ENCODE measurements at places on chromosomes 7 and 10.

DNA sequence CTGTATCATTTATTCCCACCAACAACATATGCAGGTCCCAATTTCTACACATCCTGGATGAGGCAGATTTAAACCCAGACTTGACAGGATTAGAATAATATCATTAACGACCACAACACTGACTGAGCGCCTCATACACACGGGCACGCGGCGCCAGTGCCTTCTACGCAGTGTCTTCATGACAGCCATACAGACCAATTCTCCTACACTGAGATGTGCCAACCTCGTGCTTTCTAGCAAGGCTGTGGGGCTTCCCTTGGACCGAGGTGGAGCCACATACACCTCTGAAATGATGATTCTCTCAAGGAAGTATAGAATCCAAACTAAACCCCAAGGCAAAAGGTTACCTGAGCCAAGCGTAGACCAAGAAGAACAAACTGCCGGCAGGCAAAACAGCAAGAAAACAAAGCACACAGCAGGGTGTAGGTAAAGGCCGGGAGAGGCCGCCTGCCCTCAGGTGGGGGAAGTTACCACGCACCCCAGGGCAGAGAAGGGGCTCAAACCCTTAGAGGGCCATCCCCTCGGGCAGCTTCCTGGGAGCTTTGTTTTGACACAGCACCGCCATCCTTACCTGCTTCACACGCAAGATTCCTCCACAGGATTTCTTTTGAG is 75.8 kb downstream of the DLG5 start:
- no peak for DNase-seq

DNA sequence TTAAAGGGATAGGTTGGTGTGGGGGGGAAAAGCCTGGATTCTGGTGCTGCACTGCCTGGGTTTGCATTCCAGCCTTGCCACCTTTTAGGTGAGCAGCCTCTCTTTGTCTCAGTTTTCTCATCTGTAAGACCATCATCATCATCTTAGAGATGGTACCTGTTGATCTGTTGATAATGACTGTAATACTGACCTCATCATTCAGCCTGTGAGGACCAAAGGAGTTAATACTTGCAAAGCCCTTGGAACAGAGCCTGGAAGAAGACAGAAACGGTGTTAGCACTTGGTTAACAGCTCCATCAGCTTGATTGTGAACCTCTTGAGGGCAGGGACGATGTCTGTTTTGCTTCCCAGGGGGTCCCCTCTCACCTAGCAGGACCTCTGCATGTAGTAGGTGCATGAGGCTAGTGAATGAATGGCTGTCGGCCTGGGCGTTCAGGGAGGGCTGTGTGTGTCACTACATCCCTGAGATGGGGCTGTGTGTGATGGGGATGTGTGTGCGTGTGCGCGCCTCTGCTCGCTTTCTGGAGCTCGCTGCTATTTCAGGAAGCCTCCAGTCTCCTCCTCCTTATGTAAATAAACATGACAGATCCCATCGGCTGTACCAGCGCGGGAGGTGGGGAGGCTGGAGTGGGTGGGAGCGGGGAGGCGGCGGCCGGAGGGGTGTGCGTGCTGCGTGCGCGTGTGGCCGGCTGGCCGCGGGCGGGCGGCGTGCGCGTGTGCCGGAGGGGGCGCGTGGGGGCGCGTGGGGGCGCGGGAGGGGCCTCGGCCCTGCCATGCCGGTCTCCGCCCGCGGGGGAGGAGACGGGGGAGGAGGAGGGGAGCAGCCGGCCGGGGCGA is 61.2 kb downstream of the NEURL1 start:
- peak; percentile 72 for DNase-seq

DNA sequence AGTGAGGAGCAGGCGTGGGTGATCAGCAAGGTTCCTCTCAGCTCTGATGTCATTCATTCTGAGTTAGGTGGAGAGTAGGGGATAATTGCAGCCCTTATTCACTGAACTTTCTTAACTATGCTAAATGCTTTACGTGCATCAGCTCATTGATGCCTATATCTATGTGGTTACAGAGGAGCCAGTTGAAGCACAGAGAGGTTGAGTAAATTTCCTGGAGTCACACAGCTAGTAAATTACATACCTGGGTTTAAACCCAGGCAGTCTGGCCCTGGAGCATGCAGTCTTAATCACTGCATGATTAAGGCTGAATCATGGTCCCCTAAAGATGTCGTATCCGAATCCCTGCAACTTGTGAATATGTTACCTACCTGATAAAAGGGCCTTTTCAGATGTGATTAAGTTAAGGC is 99.6 kb downstream of the GRK5 start:
- DNase-seq, result no peak

DNA sequence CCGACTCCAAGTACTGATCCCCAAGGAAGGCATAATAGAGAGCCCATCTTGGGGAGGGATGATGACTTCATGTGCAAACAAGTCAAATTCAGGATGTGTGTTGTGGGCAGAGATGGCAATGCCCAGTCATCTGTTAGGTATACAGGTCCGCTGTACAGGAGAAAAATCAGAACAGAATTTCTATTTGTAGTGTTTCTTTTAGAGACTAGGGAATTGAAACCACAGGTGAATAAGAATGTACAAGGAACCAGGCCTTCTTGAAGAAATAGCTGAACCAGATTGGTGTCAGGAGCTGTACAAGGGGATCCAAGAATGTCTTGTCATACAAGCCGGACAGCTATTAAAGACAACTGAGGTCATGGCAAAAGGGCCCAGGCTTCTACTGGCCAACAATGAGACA is 147.9 kb downstream of the PFKFB3 start:
- no peak for DNase-seq

DNA sequence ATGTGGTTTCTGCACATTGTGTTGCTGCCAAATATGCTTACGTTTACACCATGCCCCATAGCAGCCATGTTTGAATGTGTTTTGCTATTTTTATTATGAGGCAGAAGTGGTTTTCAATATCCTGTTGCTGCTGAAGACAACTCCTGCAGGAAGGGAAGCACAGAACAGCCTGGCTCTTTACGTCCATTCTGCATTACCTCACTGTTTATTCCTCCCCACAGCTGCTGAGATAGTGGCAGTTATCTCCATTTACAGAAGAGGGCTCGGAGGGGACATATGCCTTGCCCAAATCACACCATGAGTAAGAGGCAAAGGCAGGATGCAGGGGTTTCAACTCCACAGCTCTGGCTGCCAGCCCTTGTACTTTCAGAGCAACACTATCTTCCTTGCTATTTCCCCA is 35.3 kb downstream of the PLPP4 start:
- DNase-seq, result no peak

DNA sequence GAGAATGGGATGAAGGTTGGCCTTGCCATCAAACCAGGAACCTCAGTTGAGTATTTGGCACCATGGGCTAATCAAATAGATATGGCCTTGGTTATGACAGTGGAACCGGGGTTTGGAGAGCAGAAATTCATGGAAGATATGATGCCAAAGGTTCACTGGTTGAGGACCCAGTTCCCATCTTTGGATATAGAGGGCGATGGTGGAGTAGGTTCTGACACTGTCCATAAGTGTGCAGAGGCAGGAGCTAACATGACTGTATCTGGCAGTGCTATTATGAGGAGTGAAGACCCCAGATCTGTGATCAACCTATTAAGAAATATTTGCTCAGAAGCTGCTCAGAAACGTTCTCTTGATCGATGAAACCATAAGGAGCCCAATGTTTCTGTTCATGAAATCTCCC is 637 bp downstream of the RPEL1 start:
- DNase-seq, result no peak

GRCh38 chr10:103564776-103565520 is 71.4 kb downstream of the NEURL1 start:
- DNase-seq, result no peak

GRCh38 chr7:471866-472639 is 47.6 kb downstream of the PDGFA start:
- DNase-seq, result peak; percentile 76

GRCh38 chr10:71985542-71986250 is 21.5 kb downstream of the CHST3 start:
- no peak for DNase-seq

GRCh38 chr7:95334447-95334846 is 10.1 kb upstream of the PON1 start:
- no peak for DNase-seq

DNA sequence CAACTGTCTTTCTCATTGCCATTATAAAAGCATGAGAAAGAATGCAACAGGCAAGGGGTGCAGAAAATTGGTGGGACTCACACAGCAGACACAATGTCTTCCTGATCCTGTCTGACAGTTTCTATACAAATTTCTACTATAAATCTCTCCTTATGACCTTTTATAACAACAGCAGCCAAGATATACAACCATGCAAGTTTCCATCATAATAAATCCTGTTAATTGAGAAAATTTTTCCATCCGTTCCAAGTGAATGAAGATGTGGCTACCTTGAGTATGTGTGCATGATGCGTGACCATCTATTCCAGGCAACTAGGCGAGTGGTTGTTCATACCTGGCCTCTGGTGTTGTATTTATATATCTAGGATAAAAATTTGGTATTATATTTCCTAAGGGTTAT is 216.7 kb downstream of the BBS9 start:
- no peak for DNase-seq

GRCh38 chr7:157278167-157278790 is 58.5 kb upstream of the DNAJB6 start:
- DNase-seq, result no peak

- no peak for DNase-seq
Observed at GRCh38 chr10:27746397-27747095, 927 bp upstream of the MKX start.

- no peak for DNase-seq
Observed at GRCh38 chr10:13908475-13908874, 321.7 kb downstream of the PRPF18 start.

DNA sequence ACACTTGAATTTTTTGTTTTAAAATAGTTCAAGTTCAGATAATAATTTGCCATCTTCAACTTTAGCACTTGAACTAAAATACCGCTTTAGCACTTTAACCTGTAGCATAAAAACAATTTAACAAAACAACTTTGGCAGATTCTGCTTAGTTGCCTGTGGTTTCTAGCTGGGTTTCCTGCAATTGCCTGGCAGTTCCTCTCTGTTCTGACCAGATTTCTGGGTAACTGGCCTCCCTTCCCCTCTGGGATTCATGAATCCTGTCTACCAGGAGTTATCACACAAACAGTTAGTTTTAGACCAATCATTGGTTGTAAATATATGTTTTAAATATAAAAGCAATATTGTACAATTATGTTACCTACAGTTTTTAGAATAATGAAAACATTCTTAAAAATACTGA is 89.8 kb upstream of the HDAC9 start:
- DNase-seq, result no peak

DNA sequence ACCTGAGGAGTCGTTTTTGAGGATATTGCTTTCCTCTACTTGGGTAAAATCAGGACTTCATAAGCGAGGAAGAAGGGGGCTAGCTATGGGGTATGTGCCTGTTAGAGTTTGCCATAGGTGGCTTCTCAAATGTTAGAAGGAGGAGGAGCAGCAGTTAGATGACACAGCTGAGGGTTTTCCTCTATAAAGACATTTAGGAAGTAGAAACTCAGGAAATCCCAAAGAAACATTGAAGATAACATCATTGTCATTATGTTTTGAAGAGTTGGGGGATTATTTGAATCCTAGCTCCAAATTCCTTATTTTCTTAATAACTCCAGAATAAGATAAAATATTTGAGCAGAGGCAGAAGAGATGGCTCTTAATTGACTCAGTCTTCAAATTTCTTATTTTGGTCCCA is 58.9 kb upstream of the CC2D2B start:
- no peak for DNase-seq

GRCh38 chr10:129772468-129773358 is 191.4 kb downstream of the EBF3 start:
- no peak for DNase-seq

- DNase-seq, result no peak
Observed at GRCh38 chr10:131202990-131203389, 108.5 kb downstream of the TCERG1L start.

DNA sequence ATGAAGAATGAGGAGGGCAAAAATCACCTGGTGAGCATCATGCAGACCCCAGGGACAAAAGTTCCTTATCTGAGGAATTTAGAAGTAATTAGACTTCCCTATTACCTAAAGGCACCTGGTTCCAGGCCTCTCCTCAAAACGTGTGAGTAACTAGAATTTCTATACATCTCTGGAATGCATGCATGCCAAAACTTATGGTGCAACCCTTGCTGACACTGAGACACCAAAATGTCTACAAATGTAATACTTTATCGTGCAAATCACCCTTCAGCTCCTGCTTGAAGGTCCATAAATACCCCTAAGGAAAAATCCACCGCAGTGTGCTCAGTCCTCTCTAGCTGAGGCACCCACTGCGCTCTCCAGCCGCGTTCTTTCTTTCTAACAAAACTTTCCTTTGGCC is 84.2 kb downstream of the PAXIP1 start:
- no peak for DNase-seq

- DNase-seq, result no peak
Observed at GRCh38 chr10:43068471-43069210, 8.2 kb upstream of the RET start.

DNA sequence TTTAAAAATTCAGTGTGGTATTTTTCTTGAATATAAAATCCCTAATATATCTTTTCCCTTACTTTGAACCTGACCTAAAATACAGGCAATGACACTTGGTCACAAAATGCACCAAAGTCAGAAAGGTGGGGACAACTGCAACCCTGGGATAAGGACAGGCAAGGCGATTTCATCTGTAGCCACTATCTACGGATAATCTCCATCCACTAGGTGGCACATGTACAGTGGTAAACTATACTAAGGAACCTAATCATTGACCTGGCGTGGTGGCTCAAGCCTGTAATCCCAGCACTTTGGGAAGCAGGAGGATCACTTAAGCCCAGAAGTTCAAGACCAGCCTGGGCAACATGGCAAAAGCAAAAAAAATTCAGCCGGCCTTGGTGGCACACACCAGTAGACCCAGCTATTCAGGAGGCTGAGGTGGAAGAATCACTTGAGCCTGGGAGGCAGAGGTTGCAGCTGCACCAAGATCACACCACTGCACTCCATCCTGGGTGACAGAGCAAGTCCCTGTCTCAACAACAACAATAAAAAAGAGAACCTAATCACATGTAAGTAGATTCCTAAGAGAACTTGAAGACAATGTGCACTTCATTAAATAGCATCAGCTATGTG is 98.9 kb downstream of the KMT2C start:
- DNase-seq, result no peak

GRCh38 chr7:48428091-48428684 is 256.9 kb downstream of the ABCA13 start:
- no peak for DNase-seq

DNA sequence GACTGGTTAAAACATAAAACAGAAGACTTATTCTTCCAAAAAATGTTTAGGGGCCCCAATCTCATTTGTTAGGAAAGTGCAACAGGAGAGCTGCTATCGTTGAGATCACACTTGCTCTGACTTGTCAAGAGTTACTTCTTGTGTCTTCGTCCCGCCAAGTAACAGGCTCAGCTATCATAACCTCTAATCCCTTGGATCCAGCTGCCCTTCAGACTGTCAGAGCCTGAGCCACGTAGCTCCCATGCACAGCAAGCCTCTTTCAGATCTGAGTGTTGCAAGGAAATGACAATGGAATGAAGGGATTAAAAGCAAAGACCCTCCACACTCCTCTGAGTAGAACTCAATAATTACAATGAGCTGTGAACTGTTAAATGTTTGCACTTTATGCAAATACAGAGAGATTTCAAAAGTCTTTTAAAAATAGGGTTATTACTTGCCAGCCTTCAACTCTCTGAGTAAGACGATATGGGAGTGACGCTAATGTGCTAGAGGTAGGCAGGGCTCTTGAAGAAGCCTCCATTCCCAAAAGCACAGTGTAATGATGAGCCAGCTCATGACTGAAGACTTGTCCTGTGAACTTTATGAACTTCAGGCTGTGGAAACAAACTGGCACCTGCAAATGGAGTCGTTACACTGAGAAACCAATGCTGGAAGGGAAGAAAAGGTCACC is 28.4 kb upstream of the CDK13 start:
- no peak for DNase-seq

GRCh38 chr7:135943134-135943879 is 33.9 kb downstream of the MTPN start:
- no peak for DNase-seq

Measured in right forelimb (tissue), 1 donor.